ENCODE measurements at places on chromosomes 1 and 21.

GRCh38 chr1:163186862-163187261 lies 15.9 kb downstream of the RGS5 start:
- no peak for DNase-seq

GRCh38 chr1:203555076-203555475 lies 61.1 kb downstream of the OPTC start:
- DNase-seq: peak; percentile 57

- DNase-seq: no peak
Observed at GRCh38 chr1:62188111-62188510, 6.5 kb upstream of the L1TD1 start.

DNA sequence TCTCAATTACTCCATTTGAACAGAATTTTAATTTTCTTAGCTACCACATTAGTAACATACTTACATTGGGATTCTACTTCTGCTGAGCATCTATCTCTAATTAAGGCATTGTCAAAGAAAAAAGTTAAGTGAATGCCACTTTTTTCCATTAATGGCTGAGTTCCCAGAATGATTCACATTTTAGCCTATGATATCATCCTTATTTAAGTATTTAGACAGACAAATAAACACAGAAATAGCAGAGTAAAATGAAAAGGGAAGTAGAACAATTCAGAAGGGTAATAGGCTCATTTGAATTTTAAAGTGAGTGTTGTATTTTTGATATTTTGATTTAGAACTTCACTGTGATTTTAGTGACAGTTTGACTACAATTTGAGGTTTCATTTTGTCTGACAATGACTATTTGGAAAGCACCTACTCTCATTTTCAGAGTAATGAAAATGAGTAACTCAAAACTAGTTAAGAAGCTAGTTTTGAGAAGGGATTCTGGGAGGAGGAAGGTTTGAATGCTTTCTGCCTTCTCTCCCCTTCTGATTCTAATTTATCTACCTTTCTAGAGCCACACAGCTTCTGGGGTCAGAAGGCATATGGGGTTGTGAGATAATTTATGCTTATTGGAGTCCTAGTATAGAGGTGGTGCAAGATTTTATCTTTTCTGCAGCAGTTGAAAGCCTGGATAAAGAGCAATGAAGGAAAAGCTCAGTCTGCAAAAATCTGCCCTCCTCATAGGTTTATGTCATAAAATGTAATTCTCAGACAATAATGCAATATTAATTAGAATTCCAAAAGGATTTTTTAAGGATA lies 15.5 kb downstream of the LYPLAL1 start:
- peak; percentile 75 for DNase-seq

GRCh38 chr1:159652506-159652905 lies 61.9 kb downstream of the CRP start:
- DNase-seq: peak; percentile 22

DNA sequence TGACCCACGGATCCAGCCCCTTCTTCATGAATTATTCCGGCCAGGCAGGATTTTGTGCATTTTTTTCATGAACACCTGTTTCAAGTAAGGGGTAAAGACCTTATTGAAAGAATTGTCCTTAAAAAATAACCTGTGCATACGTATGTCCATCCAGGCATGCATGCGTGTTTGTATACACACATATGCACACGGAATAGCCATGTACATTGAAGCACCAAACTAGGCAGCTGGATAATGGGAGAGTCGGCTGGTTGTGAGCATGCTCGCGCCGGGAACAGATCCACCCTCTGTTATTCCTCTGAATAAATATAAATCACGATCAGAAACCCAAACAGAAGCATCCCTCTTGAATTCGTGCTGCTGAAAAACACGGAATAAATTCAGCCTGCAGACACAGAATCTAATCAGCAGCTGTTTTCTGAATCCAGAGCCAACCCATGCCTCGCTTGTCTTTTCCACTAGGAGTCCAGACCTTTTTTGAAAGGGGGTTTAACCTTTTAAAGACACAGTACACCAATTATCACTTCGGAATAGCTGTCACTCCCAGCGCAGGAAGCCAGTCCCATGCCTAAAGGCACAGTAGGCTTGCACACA lies at the start of gene HIVEP3:
Gene HIVEP3 (minus strand): TSS at position 473 of the 594 bp plus-strand sequence.
- peak; percentile 44 for DNase-seq

GRCh38 chr1:178262120-178262500 lies 168.2 kb downstream of the RASAL2 start:
- peak; percentile 50 for DNase-seq

DNA sequence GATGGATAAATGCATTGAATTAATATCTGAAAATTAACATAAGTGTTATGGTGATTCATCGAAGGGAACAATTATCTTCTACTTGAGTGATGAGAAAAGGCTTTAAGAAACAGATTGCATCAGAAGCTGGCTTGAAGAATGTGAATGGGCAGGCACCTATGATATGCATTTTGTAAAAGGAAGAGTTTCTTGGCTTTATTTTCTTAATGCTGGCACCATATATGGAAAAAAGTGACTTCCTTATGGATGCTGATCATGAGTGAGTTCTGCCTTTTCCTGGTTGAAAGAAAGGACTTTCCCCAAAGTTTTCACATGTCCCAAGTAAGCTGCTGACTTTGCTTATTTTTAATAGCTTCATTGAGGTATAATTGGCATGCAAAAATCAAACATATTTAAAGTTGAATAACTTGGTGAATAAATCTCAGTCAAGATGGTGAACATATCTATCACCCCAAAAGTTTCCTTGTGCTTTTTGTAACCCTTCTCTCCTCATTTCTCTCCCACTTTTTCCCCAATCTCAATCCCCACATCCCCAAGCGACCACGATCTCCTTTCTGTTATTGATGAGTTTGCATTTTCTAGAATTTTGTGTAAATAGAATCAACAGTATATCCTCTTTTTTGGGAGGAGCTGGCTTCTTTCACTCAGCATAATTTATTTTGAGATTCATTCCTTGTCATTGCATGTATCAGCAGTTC lies 74.2 kb downstream of the SPATA46 start:
- peak; percentile 15 for DNase-seq

- DNase-seq: no peak
Observed at GRCh38 chr1:111199881-111200801, at the start of gene DENND2D. DENND2D (minus strand) TSS chr1:111200646; CDS start chr1:111200459, 187 bp downstream.

GRCh38 chr1:15696956-15697521 lies 12.9 kb downstream of the PLEKHM2 start:
- DNase-seq: no peak

DNA sequence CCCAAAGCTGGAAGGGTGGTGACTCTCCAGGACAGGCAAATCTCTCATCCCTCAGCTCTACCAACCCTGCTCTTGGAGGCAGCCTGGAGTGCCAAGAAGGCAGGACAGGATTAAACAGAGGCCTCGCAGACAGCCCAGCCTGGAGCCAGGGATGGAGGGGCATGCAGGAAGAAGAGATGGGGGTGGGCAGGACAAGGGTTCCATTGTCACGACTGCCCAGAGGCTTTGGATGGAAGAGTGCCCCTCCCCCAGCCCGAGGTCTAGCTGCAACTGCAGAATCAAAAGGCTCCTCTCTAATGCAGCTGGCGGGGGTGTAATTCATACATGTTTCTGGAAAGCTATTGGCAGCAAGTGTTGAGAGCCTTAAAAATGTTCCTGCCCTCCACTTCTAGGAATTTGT lies 8.8 kb downstream of the RAB7B start:
- DNase-seq: no peak

- no peak for DNase-seq
Observed at GRCh38 chr1:227880342-227880924, 65.0 kb downstream of the PRSS38 start.

DNA sequence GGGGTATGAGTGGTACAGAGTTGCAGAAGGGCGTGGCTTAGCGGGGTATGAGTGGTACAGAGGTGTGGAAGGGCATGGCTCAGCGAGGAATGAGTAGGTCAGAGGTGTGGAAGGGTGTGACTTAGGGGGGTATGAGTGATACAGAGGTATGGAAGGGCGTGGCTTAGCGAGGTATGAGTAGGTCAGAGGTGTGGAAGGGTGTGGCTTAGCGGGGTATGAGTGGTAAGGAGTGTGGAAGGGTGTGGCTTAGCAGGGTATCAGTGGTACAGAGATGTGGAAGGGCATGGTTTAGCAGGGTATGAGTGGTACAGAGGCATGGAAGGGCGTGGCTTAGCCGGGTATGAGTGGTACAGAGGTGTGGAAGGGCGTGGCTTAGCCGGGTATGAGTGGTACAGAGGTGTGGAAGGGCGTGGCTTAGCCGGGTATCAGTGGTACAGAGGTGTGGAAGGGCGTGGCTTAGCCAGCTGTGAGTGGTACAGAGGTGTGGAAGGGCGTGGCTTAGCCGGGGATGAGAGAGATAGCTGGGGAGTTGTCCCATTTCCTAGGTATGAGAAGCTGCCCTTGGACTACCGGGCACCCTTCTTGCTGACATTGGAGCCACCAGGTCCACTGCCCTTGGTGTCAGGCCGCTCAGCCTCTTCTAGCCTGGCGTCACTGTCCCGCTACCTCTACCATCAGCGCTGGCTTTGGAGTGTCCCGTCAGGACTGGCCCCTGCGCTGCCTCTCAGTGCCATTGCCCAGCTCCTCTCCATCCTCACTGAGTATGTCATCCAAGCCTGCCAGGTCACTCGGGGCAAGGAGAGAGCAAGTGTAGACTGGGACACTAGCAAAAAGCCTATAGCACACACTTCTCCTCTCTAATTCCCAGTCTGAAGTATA lies 29.8 kb downstream of the HYI start:
- no peak for DNase-seq

GRCh38 chr1:110336300-110337039 lies 2.7 kb upstream of the RBM15 start:
- DNase-seq: no peak

DNA sequence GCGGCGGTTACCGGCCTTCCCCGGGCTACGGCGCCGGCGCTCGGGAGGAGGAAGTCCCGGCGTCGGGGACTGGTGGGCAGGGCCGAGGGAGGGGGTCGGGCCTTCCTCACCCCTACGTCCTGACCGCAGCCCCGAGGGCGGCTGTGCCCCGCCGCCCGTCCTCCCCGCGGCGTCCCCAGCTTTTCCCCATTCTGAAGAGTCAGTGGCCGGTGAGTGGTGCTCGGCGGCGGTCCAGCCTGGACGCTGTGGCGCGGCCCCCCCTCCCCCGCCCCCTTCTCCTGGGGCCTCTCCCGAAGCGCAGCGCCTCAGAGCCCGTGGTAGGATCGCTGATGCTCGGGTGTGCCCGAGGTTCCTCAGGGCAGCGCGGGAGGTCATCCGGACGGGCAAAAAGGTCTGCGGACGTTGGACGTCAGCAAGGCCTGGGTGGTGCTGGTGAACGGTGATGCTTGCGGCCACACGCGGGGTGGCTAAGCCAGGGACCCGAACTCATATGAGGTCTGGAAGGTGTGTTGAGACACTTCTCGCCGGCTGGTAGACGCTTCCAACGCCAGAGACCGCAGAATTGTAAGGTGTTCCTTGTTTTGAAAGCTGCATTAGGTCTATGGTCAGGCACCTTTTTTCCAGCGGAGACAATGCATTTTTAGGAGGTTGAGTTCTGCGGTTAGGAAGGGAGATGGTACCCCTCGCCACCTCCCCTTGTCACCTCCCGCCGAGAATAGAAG lies 725 bp downstream of the SLC25A33 start:
- peak; percentile 43 for DNase-seq

GRCh38 chr1:161020509-161021164 lies at the start of gene F11R:
F11R (minus strand) TSS chr1:161021152; CDS start chr1:161021073, 79 bp downstream.
- DNase-seq: no peak

DNA sequence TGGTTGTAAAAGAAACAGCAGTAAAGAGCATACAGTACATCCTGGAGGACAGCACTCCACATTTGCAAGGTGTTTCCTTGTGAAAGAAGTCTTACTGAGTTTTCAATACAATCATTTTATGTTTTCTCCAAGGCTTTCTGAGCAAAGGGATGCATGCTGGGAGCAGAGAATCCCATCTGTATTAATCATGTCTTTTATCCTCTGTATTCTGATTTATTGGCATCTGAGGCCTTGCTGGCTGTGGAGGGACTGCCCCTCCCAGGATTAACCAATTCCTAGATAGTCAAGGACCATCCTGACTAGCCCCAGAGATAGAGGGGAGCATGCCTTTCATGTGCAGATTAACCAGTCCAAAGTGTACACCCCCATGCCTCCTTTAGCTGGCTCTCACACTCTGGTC lies 476.3 kb downstream of the SIPA1L2 start:
- no peak for DNase-seq

- no peak for DNase-seq
Observed at GRCh38 chr1:47608296-47608875, 170.5 kb downstream of the FOXD2 start.

DNA sequence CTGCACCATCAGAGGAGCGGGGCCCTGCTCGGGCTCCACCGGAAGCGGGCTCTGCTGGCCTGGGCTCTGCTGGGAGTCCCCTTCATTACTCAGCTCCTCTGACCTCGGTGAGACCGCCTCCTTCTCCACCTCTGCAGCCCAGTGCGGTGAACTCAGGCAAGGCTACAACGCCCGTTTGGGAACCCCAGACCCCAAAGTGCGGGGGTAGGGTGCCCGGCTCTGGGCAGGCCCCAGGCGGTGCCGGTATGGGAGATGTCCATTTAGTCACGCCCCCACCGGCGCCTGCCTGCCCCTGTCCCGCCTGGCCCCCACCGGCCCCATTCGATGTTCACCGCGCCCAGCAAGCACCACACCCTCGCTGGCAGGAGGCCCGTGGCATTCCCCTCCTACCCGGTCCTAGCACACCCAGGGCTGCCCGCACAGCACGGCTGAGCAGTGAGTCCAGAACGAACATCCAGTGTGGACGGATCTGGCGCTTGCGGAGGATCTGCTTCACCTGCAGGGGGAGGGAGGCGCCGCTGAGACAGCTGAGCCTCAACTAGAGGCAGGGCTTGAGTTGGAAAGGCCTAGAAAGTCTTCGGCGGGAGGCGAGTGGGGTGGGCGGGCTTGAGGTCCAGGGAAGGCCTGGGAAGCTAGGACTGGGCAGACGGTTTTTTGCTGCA lies 10.0 kb downstream of the MAP3K6 start:
- no peak for DNase-seq

GRCh38 chr1:36968730-36969129 lies 65.6 kb downstream of the GRIK3 start:
- DNase-seq: no peak

DNA sequence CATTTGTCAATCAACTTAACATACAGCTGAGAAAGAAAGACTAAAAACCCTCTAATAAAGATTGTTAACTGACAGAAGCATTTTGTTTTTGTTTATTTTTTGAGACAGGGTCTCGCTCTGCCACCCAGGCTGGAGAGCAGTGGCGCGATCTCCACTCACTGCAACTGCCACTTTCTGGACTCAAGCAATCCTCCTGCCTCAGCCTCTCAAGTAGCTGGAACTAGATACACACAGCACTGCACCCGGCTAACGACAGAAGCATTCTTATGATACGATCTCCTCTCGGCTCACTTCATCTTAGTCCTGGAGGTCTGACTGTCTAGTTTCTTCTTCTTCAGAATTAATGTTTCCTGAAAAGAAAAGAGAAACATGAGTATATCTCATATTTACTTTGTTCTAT lies 23.5 kb downstream of the RSPH1 start:
- no peak for DNase-seq

DNA sequence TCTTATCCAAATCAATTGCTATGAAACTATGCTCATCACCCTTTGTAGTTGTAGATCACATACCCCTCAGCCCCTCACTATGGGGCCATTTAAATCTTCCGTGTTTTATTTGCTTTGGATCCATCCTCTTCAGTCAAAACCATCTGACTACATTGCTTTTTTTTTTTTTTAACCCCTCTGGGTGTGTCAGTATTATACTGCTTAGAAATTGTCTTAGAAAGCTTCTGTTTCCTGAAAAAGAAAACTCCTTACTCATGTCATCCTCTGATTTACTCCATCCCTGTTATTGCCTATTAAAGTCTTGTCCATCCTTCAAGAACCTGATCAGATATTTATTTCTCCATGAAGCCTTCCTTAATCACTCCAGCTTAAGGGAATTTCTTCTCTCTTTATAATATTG lies 74.0 kb upstream of the HSD17B7 start:
- no peak for DNase-seq

GRCh38 chr1:78553859-78554258 lies 63.1 kb downstream of the PTGFR start:
- DNase-seq: no peak
